ENCODE measurements at places on chromosomes 3 and 15.

- DNase-seq, result no peak
Measured at GRCh38 chr3:147119989-147120388, 286.4 kb downstream of the ZIC4 start.

- DNase-seq, result no peak
Measured at GRCh38 chr3:131616719-131617118, 113.9 kb upstream of the MRPL3 start.

GRCh38 chr15:85423256-85423655 lies 42.9 kb downstream of the AKAP13 start:
- DNase-seq, result no peak

DNA sequence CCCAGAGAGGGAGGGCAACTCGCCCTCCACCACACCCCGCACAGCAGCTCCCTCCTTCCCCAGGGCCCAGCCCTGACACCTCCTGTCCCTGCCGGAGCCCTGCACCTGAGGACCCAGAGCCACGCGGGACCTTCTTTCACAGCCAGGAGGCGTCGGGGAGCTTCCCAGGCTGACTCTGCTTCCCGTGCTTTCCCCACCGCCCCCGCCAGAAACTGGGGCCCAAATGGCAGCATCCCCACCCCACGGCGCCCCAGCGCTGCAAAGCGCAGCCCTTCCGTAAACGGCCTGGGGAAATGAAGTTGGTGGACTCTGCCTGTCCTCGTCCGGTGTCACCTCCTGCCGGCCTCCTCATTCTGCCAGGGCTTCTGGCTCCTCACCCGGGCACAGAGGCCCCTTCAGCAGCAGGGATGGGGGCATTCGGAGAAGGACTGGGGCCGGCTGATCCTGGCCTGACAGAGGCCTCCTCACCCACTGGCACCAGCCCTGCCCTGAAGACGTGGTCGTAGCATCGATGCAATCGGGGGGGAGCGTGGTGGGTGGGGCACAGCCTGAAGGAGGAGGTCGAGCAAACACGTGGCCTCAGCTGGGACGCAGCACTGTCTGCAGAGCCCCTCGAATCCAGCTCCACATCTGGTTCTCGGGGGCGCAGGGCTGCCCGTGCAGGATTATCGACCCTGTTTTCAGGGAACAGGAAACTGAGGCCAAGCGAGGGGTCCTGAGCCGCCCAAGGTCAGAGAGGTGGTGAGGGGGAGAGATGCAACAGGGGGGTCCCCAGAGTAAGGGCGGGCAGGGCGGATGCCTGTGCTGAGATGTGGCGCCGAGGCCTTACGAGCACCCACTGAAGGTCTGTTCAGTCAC lies 235.4 kb downstream of the XXYLT1 start:
- DNase-seq, result no peak

DNA sequence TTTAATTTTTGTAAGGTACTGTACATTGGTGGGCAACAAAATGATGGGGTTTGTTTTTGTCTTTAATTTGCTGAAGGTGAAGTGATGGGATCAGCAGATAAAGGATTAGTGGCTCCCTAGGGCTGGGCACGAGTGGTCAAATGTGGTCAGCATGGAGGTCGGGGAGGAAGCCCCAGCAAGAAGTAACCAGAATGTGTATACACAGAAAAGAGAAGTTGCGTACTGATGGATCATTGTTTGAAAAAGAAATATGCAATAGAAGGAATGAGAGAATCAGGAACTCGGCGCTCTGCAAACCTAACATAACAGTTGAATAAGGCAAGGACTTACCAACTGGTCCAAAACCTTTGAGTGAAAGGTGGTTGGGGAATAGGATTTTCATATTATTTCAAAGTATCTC lies 1.5 kb downstream of the TMOD2 start:
- no peak for DNase-seq

GRCh38 chr3:111548092-111548491 lies 6.1 kb downstream of the CD96 start:
- DNase-seq, result no peak

GRCh38 chr3:136694321-136694720 lies 57.9 kb downstream of the STAG1 start:
- DNase-seq, result peak; percentile 35

GRCh38 chr3:18144571-18144970 lies 280.6 kb downstream of the SATB1 start:
- no peak for DNase-seq

DNA sequence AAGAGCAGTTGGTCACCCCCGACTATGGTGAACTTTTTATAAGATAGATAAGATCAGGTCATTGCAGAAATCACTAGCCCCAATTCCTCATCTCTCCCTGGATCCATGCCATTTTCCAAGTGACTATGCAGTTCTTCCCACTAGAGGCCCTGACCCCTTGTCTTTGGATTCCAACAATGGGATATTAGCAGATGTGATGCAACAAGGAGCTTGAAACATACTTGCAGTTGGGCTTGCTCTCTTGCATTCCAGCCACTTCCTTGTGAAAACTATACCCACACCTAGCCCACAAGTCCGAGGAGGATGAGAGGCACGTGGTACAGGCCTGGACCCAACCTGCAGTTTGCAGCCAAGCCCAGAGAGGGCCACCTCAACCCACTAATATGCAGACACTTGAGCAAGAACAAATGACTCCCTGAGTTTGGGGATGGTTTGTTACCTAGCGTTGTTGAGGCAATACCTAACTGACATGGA lies 60.6 kb downstream of the SUCLG2 start:
- DNase-seq, result no peak

DNA sequence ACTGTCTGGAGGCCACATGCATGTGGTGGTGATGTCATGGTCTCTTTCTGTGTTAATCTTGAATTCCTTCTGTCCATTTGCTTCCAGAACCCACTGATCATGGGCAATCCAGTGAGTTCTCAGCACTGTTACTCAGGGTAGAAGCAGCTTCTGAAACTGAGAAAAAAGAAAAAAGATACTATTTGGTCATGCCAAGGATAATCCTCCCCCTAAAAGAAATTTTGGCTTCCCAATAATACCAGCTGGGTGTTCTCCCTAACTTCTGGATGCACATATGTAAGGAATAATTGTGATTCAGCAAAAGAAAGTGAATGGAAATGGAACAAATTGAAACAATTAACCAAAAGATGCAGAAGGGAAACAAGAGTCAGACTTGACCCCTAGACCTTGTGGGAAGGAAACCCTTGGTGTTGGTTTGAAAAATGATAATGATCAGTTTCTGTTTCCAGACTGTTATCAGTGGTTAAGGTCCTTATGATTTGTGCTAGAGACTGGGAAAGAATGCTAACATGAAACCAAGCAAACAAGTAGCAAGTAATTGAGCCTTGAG lies 92.3 kb downstream of the RBMS3 start:
- no peak for DNase-seq

All from CD4-positive, alpha-beta T cell treated with Interleukin-4 for 1 hour (primary cell).